H1 (cell line): ENCODE measurements at places on chromosomes 13 and 19.
A peak's percentile ranks its signal among the peaks of the same experiment; 100 is the strongest.

GRCh38 chr13:109998684-109999533, 212.5 kb upstream of the IRS2 start:
- no peaks in the 10 kb centered on the region for H3K36me3 ChIP-seq
- no peaks in the 10 kb centered on the region for H3K4me1 ChIP-seq
- H3K4me3 ChIP-seq, result no peak overlapping the region
- no peak overlapping the region for H3K27ac ChIP-seq
- no peak for DNase-seq

DNA sequence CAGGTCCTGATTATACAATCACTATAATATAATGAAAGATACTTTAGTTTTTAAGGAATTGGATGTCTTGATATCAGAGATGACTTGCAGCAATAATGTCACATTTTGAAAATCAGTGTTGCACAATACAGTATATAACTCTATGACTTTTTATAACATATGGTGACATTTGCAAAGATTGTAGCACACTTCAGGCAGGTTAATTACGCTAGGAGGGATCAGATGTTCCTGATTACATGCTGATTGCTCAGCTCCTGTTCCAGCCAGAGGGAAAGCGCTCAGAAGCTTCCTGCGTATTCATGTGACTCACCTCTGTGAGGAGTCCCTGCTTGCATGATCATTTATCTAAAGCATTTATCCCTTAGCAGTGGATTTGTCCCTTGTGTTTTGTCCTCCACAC, 265.6 kb downstream of the GPC5 start:
- no peak overlapping the region for H3K4me3 ChIP-seq
- H3K36me3 ChIP-seq, result no peaks in the 10 kb centered on the region

- no peaks in the 10 kb centered on the region for H3K36me3 ChIP-seq
- no peak for DNase-seq
- no peak overlapping the region for H3K4me3 ChIP-seq
- H3K27ac ChIP-seq, result no peak overlapping the region
Measured at GRCh38 chr13:79501538-79502232, 20.7 kb downstream of the NDFIP2 start.

DNA sequence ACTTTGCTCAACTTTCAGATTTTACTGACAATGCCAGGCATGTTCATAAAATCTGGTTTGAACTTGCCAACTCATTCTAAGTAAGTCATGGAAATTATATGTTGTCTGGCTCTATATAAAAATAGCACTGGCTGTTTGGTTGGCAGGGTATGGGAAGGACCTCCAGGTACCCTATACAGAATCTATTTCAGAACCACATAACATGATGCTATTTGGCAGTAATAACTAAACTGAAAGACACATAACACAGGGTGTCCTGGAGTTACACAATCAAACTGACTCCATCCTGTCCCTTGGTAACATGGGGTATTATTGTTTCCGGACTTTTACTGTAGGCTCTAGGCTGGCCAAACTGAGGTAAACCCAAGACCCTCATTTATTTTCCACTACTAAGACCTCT, 248.8 kb downstream of the RGCC start:
- no peak for DNase-seq
- no peaks in the 10 kb centered on the region for H3K4me1 ChIP-seq
- no peaks in the 10 kb centered on the region for H3K27me3 ChIP-seq
- H3K36me3 ChIP-seq, result no peaks in the 10 kb centered on the region
- no peak overlapping the region for H3K27ac ChIP-seq

- DNase-seq, result no peak
- peaks cover 11% of the 10 kb centered on the region for H3K4me1 ChIP-seq
- H3K36me3 ChIP-seq, result peaks cover 10% of the 10 kb centered on the region
- H3K27ac ChIP-seq, result peak overlapping the region; percentile 94; the same call in 1 of the 2 replicates
- no peaks in the 10 kb centered on the region for H3K27me3 ChIP-seq
Measured at GRCh38 chr19:1249298-1249989, 1.1 kb downstream of the MIDN start.

DNA sequence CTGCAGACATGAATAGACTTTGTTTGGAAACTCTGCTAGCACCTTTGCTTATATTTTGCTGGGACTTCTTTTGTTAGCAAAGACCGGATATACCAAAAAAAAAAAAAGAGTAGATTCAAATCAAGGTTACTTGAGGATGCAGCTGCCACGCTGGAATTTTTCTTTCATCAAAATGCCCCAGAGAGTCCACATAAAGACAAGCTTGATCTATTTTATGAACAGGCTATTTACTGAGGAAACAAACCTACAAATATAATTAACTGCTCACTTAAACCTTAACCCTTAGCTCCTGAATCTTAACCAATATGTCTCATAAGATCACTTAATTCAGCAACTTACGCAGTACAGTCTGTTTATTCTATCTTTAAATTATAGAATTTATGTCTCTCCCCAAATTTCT, 27.1 kb upstream of the DOCK9 start:
- no peak overlapping the region for H3K4me3 ChIP-seq
- no peak for DNase-seq
- peaks cover 6% of the 10 kb centered on the region; the same call in 1 of the 2 replicates for H3K4me1 ChIP-seq
- no peak overlapping the region for H3K27ac ChIP-seq
- no peaks in the 10 kb centered on the region for H3K27me3 ChIP-seq
- H3K36me3 ChIP-seq, result no peaks in the 10 kb centered on the region

- no peaks in the 10 kb centered on the region for H3K36me3 ChIP-seq
- H3K4me1 ChIP-seq, result peaks cover 1% of the 10 kb centered on the region; the same call in 1 of the 2 replicates
- H3K27me3 ChIP-seq, result no peaks in the 10 kb centered on the region
- DNase-seq, result no peak
- H3K27ac ChIP-seq, result peak overlapping the region; percentile 43; the same call in 1 of the 2 replicates
Measured at GRCh38 chr13:109274188-109274821, 512.1 kb downstream of the IRS2 start.

DNA sequence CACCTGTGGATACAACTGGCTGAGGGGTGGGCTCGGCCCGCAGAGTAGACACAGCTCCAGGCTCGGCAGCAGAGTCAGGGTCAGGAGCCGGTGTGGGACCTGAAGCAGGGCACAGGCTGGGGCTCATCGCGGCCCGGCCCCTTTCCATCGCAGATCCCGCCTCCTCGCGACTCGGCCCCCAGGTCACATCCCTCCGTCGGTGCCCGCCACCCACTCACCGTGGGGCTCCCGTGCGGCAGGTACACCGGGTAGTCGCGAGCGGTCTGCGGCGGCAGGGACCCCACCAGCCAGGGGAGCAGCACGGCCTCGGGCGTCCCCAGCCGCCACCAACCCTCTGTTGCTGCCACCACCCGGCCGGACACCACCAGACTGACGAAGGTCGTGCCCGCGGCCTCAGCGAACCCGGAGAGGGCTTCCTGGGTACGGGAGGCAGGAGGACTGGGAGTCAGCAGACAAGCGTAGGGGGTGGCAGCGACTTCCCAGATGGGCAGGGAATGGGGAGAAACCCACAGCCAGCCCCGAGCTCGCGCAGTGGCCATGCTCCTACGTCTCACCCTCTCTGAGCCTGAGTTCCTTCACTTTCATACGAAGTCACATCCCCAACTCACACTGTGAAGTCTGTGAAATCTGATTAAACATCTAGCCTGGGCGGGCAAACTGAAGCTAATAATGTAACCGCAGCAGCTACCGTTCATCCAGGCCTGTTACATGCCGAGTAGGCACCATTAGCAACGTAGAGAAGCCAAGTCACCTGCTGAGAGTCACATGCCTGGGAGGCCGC, 3.7 kb downstream of the FUZ start:
- peaks cover 12% of the 10 kb centered on the region for H3K4me1 ChIP-seq
- no peaks in the 10 kb centered on the region; the same call in 1 of the 2 replicates for H3K36me3 ChIP-seq
- no peaks in the 10 kb centered on the region for H3K27me3 ChIP-seq
- H3K4me3 ChIP-seq, result peak overlapping the region; percentile 46

- H3K4me1 ChIP-seq, result peaks cover 2% of the 10 kb centered on the region; the same call in 1 of the 2 replicates
- H3K27me3 ChIP-seq, result no peaks in the 10 kb centered on the region
- H3K4me3 ChIP-seq, result no peak overlapping the region
- no peak for DNase-seq
- no peaks in the 10 kb centered on the region for H3K36me3 ChIP-seq
- no peak overlapping the region for H3K27ac ChIP-seq
Measured at GRCh38 chr13:40189898-40190630, 476.4 kb downstream of the FOXO1 start.

DNA sequence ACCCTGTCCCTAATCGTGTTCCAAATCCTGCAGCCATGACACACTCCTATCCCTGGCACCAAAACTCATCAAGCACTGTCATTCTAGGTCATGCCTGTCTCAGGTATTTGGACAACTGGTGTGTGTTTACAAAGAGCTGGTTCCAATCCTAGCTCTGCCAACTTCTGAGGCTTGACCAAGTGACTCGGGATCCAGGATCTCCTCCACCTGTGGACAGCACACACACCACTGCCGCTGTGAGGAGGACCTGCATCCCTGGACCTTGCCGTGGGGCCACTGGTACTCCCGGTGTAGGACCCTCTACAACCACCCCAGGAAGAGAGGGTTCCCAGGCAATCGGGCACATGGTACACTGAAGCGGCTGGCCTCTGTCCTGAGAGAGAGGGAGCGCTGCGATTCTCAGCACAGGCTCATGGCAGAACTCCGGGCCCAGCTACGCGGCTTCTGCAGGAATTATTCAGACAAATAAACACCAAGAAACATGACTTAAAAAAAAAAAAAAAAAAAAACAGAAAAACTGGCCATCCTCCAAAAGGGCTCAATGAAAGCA, 20.4 kb downstream of the MLLT1 start:
- DNase-seq, result no peak
- no peak overlapping the region for H3K4me3 ChIP-seq
- no peaks in the 10 kb centered on the region; the same call in none of the 2 replicates for H3K4me1 ChIP-seq
- H3K27ac ChIP-seq, result no peak overlapping the region
- no peaks in the 10 kb centered on the region for H3K27me3 ChIP-seq

- H3K27ac ChIP-seq, result no peak overlapping the region
- no peaks in the 10 kb centered on the region for H3K36me3 ChIP-seq
- H3K27me3 ChIP-seq, result no peaks in the 10 kb centered on the region
- DNase-seq, result no peak
- no peak overlapping the region for H3K4me3 ChIP-seq
Measured at GRCh38 chr13:59734393-59734792, 429.3 kb downstream of the DIAPH3 start.
